ENCODE measurements at places on chromosomes 1 and 21.

GRCh38 chr1:22250724-22251123 lies 107.8 kb upstream of the WNT4 start:
- DNase-seq: no peak

- peak; percentile 11 for DNase-seq
Observed at GRCh38 chr1:159580340-159580739, 7.3 kb upstream of the APCS start.

DNA sequence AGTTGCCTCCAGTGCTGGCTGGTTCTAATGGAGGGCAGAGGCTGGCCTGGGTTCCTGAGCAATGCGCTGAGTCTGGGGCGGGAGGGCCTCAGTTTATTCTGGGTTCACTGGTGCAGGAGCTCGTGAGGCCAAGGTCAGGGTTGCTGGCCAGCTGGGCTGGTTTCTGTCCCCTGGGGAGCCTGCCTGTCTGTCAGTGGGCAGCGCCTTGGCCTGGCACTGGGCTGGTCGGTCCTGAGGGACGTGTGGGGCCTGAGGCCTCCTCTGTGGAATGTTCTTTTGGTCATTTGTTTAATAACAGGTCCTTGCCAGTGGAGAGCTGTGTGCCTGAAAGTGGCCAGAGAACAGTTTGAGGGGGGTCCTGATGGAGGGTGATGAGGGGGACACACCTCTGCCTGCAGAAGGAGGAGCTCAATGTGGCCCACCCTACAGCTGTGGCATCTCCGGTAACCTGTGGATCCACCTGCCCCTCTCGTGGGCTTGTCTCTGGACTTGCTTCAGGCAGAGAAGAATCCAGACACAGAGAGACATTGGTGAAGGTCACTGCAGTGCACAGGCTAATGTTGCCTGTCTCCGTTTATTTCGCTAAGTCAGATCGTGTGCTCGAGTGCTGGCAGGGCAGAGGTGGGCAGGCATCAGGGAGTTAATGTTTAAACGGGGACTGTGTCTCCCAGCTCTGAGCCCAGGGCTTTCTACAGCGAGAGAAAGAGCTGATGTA lies 34.6 kb downstream of the COQ8A start:
- no peak for DNase-seq

- no peak for DNase-seq
Observed at GRCh38 chr1:81142099-81142826, 658.5 kb upstream of the ADGRL2 start.

DNA sequence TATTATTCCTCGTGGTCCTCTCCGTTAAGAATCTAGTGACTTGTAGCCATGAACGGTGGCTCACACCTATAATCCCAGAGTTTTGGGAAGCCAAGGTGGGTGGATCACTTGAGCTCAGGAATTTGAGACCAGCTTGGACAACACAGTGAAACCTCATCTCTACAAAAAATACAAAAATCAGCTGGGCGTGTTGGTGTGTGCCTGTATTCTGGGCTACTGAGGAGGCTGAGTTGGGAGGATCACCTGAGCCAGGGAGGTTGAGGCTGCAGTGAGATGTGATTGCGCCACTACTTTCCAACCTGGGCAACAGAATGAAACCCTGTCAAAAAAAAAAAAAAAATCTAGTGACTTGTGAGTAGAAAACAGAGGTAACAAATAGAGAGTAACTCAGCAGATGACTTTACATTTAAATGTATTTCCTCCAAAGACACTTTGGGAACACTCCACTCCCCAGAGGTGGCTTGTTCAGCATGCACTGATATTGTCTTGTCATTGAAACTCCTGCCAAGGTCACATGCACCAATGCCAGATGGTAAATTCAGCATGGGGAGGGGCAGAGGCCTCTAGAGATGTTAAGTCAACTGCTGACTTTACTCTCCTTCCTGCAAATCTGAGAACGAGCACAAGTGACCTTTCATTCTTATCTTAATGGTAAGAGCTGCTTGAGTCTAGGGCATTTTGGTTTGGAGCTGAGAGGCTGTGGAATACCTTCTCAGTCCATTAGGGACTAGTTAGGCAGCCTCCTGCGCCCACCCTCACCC lies 24.9 kb downstream of the CCDC185 start:
- no peak for DNase-seq

DNA sequence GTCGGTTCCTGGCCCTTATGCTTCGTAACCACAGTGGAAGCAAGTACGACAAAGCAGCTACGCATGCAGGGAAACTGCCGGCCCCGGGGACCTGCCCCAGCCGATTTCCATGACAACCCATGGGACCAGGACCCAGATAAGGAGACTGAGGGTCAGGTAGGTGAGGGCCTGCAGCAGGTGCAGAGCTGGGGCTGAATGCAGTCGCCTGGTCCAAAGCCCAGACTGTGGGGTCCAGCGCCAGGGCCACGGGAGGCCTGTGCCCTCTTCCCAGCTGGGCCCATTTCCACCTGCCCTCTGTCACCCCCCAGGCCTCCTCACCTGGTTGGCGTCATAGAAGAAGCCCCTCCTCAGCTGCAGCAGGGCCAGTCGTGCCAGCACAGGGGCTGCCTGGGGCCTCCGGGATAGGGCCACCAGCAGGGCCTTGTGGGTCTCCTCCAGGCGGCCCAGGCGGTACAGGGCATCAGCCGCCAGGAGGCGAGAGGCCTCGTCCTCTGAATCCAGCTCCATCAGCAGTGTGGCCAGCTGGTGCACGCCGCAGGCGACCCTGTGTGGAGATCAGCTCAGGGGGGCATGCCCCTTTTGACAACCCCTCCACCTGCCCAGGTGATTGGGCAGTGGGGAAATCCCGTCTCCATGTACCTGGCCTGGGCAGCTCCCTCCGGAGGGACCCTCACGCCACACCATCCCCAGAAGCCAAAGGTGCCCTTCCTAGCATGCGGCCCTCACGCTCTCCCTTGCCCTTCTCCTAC lies 14.2 kb downstream of the TTC34 start:
- no peak for DNase-seq

DNA sequence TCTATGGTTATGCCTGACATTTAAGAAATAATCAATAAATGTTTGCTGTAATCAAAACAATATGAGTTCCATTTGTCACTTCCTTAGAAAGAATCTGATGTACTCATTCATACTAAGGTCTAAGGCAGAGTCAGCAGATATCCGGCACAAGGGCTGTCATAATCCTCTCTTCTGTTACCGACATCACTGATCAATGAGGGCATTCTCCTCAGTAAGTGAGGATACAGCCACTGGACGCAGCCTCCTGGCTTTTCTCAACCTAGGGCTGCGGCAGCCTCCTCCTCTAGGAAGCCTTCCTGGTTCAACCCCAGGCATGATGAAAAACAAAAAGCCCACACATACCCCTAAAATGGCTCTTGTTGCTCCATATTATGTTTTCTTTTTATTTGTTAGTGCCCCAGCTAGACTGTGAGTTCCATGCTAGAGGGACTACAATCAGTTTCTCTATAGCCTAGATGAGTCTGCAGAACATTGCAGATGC lies 40.7 kb upstream of the TENT5C start:
- no peak for DNase-seq
